ENCODE measurements at places on chromosomes 11 and 22.

GRCh38 chr11:61652135-61652534 is 28.1 kb upstream of the DAGLA start:
- DNase-seq: no peak

DNA sequence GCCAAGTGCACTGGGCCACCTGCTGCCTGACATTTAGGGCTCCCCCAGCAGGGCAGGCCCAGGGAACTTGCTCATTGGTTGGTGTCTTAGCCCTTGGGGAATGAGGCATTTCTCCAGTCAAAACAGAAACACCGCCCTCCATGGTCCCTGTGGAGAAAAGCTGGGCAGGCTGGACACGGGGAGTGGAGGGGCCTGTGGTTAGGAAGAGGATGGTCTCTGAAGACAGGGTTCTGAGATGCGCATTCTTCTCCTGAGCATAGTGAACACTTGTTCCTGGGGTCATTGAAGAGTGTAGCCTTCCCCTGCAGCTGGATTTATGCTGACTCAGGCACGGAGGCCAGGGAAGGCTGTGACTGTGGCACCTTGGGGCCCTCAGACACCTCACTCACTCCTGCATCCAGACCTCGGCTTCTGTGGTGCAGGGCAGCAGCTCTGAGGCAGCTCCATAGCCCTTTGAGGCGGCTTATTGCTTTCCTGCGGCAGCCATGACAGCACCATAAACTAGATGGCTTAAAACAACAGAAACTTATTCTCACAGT is 8.2 kb downstream of the TSPAN18 start:
- no peak for DNase-seq

DNA sequence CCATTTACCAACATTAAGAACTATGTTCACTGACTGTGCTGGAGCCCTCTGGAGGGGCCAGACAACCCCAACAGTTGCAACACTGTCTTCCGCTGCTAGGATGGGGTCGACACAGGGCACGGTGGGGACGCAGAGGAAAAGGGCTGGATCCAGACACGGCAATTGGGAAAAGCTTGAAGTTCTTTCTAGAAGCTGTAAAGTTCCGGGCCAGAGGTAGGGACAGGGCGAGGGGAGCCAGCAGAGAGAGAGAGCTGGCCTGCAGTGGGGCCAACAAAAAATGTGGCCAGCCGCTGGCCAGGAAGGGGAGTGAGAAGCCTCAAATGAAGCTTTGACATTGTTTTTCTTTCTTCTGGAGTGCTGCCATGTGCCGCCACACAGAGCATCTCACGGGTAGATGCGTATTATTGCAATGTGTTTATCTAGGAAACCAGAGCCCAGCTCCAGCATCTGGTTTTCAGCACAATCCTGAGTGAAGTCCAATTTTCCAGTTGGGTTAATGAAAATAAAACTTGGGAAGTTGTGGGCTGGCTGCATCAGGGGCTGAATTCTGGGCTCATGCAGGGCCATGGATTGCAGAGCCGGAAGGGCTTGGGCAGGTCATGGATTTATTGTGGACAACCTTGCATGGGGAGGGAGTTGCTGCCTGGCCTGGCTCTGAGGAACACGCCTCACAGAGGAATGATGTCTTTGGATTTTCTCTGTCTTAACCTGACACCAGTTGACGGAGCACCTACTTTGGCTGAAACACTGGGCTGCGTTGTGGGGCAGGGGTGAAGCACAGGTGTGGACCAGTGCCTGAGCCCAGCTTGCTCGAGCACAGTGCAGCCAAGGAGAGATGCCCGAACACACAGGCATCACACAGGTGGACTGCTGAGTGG is 67.6 kb upstream of the AMPD3 start:
- DNase-seq: peak; percentile 43

DNA sequence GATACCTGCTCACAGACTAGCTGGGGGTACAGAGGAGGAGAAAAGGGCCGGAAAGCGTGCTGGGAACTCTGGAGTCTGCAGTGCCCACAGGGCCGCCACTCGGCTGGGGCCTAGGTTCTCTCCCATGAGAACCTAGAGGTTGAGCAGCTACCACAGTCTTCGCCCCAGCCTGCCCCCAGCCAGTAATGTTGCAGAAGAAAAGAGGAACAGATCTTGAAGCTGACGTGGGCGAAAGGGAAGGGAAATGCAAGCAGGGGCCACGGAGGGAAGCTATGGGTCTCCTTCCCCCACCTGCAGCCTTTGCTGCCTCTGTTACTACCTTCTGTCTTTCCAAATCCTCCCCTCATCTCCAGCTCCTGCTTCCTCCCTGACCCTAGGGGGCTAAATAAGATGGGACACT is 28.8 kb upstream of the P2RY2 start:
- DNase-seq: no peak

GRCh38 chr11:12932485-12932884 is 76.6 kb upstream of the RASSF10 start:
- DNase-seq: no peak

DNA sequence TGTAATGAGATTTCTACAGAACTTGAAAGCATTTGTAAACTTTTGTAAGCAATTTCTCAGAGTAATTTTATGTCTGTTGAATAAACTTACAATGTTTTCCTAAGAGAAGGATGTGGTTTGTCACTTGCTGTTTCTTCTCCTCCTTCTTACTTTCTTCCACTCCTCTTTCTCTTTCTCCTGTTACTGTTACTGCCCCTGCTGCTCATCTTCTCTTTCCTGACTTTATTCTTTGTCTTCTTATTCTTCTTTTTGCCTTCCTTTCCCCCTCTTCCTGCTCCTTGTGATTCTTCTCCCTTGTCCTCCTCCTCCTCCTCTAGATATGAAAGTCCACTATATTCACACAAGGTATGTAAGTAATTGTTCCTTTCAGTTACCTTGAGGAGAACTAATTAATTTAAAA is 31.1 kb upstream of the MMP7 start:
- no peak for DNase-seq

DNA sequence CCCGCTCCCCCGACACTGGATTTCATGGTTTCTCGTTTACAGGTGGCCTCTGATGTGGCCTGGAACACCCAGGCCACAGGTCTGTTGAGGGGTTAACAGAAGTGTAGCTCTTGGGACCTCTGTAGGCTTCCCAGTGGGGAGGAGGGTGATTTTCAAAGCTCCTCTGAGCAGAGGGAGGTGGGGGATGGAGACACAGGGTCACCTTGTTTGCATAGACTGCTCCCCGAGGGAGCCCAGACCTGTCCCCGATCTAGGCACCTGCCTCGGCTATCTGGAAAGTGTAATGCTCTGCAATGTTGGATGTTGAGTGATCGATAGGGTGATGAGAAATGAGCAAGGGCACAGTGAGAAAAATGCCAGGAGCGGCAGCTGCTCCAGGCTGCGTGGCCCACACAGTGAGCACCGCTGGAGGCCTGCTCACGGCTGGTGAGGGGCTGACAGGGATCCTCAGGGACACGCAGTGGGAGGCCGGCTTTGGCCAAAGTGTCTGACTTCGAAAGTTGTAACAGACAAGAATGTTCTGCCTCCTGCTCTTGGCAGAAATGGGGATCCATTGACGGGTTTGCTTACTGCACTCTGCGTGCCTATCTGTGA is 594.1 kb downstream of the BRD1 start:
- no peak for DNase-seq

- DNase-seq: no peak
These were observed 55.4 kb upstream of the CNTN5 start for GRCh38 chr11:98965358-98965757.

GRCh38 chr11:115411120-115411519 is 93.1 kb downstream of the CADM1 start:
- no peak for DNase-seq

DNA sequence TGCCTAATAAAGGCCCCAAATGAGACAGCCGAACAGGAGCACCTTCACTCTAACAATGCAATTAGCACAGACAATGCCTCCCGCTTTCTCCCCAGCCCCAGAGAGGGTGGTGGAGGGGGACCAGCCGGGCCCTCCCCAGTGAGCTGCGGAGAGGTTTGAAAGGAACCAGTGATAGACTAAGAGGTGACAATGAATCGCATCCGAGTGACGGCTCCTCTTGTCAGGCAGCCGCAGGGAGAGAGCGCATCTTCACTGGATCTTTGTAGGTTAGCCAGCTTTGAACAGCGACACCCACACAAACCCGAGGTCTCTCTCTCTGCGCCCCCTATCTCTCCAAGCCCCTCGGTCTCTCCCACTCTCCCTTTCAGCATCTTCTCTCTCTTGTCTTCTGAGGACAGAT is 28.0 kb downstream of the FLRT1 start:
- DNase-seq: no peak

- DNase-seq: peak; percentile 89
These were observed 16.2 kb downstream of the API5 start for GRCh38 chr11:43327987-43328386.

- DNase-seq: peak; percentile 7
These were observed 492 bp downstream of the JHY start for GRCh38 chr11:122882857-122883645.

DNA sequence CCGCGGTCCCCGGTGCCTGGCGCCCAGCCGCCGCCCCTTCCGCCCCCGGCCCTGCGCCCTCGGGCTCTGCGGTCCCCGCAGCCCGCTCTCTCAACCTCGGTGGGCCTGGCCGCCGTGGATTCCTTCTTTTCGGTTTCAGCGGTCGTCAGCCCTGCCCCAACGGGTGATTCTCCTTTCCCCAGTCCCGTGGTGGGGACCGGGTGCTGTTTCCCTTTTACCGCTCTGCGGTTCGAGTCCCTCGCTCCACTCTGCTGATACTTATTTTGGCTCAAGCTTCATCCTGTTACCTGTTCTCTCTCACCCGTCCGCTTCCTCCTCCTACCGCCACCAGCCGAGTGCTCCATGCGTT is 494 bp downstream of the ZDHHC5 start:
- DNase-seq: no peak

GRCh38 chr11:41003339-41004282 is 455.8 kb downstream of the LRRC4C start:
- DNase-seq: no peak

GRCh38 chr11:119693253-119693815 is 35.7 kb downstream of the NECTIN1 start:
- DNase-seq: no peak

DNA sequence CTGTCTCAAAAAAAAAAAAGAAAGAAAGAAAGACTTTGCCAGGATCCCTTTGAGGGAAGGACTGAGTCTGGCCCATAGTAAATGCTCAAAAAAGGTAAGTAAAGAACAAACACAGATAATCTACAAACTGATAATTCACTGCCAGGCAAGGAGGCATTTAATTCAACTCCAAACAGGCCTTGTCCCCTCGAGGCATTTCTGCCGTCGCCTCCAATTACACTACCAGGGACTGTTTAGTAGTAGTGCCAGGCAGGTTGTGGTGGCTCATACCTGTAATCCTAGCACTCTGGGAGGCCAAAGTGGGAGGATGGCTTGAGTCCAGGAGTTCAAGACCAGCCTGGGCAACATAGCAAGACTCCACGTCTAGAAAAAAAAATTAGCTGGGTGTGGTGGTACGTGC is 43.7 kb downstream of the PC start:
- no peak for DNase-seq

- DNase-seq: no peak
These were observed 165.2 kb upstream of the RAG2 start for GRCh38 chr11:36763187-36763586.

- DNase-seq: no peak
These were observed 116.9 kb upstream of the LDLRAD3 start for GRCh38 chr11:35826949-35827348.

DNA sequence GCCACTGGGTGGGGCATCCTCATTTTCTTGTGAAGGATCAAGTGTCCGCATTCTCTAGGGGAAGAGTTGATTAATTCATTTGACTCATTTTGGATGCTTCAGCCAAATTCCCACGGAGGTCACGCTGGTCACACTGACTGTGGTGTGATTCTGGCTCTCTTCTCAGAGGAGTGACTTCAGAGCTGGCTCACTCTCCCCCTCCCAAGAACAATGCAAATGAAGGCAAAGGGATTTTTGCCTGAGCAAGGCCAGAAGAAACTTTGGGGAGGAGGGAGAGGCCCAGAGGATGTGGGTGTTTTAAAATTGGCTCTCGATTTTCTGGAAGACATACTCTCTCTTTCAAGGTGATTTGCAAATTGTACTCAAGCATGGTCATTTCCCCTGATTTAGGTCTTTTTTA is 51.1 kb upstream of the LMO2 start:
- DNase-seq: peak; percentile 55

- DNase-seq: no peak
These were observed 418 bp downstream of the ACO2 start for GRCh38 chr22:41469218-41469851.

GRCh38 chr22:48551061-48551460 is 1276.6 kb downstream of the BRD1 start:
- no peak for DNase-seq

DNA sequence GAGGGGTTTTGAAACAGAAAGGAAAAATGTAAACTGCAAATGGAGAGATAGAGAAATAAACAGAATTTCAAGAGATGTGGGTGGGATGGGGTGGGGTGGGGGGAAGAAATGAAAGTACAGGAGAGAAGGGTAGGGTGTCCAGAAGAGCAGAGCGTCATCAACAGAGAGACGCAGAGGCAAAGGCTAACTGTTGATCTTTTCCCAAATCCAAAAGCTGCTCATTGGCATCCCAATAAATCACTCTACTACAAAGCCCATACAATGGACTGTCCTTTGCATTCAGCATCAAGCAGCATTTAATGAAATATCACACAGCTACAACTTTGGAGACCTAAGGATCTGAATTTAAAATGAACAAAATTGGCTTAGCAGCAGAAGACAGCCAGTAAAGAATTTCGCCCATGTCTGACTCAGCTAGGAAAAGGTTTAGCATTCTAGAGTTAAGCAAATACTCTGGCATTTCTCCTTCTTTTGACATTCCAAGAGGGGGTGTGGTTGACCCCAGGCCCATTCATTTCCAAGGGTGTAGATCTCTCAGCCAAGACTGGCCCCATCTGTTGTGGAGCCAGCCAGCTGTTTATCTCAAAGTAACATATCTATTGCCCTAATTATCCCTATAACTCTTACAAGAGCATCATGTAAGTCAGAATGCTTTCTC is 1.5 kb downstream of the RAB30 start:
- peak; percentile 75 for DNase-seq

All from amniotic epithelial cell (primary cell).